ENCODE measurements at places on chromosomes 12 and 14.

DNA sequence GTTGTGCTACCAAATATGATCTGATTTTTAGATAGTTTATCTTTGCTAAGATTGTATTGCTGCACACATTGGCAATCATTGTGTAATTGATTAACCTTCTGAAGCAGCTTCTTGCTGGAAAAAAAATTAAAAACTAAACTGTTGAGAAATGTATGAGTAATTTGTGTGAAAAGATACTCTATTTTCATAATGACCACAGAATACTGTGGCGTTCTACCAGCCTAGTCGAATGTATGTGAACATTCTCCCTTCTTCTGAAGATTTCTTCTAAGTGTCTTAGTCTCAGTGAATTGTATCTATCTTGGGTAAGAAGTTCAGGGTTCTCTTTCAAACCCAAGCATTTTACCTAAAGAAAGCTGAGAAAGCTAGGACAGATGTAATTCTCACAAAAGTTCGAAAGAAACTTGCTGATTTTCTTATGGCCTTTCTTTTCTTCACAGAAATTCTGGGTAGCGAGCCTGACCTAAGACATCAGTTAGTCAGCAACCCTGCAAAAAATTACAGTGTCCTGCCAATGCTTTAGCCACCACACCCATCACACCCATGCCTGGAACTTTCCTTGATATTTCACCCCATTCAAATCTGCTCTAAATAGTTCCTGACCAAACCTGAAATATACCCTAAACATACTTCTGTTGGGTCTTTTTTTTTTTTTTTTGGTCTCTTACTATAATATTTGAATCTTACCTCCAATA, 27.1 kb upstream of the C12orf71 start:
- DNase-seq: no peak

- no peak for DNase-seq
These were observed 9.8 kb upstream of the GSC start for GRCh38 chr14:94779713-94780112.

DNA sequence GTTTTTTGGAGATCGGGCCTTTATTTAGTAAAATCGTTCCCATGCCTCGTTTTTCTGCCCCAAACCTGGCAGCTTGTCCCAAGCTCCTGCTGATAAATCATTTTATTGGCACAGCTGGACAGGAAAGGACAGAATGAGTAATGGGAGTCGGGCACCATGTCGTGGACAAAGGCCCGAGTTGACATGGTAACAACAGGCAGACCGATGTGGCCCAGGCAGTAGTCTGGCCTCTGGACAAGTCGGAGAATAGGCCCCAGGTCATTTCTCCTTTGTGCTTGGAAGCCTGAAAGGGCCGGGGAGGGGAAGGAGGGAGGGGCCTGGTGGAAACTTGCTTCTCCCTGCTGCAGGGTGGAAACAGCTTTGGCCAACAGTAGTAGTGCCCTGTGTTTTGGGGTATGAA, 234.9 kb downstream of the SUDS3 start:
- DNase-seq: no peak

- DNase-seq: peak; percentile 89
These were observed at the start of gene JDP2 for GRCh38 chr14:75427482-75428229. TSS of gene JDP2 (plus strand) at chr14:75428022. CDS start at chr14:75437921, 9,899 bp downstream.

GRCh38 chr12:22215467-22216253, 118.8 kb downstream of the ST8SIA1 start:
- no peak for DNase-seq

DNA sequence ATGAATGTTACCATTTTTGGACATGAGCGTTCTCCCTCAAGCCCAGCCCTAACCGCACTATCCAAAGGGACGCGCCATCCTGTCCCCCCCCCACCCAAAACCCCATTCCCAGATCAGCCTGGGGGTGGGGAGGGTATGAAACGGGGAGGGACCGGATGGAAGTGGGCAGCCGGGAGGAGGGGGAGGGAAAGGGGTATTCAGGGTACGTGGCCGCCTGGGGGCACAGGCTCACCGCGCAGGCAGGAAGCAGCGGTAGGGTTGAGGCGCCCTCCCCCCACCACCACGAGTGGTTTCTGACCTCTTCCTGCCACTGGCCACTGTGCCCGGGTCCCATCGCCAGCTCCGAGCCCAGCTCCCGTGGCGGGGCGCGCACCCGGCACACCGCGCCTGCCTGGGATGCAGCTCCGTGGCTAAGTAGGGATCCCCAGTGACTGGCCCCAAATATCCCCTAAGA, 1.4 kb downstream of the ACTN1 start:
- peak; percentile 38 for DNase-seq

GRCh38 chr14:52154992-52155650, 86.3 kb upstream of the NID2 start:
- DNase-seq: no peak

DNA sequence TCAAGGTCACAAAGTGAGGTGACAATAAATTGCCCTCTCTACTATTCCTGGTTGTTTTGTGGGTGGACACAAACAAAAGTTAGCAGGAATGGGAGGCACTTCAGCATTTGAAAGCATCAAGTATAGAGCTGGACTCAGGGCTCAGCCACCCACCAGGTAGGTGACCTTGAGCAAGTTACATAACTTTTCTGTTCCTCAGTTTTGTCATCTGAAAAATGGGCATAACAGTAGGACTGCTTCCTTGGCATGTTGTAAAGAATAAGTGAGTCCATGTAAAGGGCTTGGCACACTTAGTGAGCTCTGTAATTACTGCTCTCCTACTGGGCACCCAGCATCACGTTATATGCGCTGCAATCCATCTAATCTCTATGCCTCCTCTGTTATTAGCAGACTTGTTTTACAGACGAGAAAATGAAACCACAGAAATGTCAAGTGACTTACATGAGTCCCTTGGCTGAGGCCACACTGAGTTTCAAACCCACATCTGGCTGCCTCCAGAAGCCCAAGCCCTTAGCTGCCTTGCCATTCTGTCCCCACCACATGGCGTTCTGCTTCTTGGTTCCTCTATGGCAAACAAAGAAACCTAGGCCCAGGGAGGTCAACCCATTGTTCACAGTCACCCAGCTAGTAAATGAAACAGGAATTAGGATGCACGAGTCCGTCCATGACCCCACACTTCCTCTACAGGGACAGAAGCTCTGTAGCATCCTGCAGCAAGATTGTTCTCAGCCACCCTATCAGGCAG, 63.2 kb upstream of the SLC24A4 start:
- DNase-seq: no peak
